Brain microvascular endothelial cell (primary cell): ENCODE measurements at places on chromosomes 5 and 9.
A peak's percentile ranks its signal among the peaks of the same experiment; 100 is the strongest.

GRCh38 chr5:88792144-88792840, 90.7 kb downstream of the MEF2C start:
- DNase-seq, result peak; percentile 35

DNA sequence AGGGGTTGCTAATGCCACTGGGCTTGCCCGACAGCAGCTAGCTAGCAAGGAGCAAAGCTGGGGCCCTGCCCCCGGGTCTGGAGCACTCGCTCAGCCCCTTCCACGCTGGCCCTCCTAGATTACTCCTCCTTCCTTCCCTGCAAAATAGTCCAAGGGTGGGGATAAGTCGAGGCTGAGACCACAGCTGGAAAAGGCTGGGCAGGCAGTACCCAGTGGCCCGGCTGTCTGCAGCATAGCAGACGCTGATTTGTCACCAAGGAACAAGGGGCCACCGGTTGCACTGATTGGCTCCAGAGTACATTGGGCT, 73.9 kb downstream of the ADAMTS2 start:
- no peak for DNase-seq

- DNase-seq, result peak; percentile 25
These were observed 36.6 kb upstream of the RAPGEF1 start for GRCh38 chr9:131776473-131776872.

DNA sequence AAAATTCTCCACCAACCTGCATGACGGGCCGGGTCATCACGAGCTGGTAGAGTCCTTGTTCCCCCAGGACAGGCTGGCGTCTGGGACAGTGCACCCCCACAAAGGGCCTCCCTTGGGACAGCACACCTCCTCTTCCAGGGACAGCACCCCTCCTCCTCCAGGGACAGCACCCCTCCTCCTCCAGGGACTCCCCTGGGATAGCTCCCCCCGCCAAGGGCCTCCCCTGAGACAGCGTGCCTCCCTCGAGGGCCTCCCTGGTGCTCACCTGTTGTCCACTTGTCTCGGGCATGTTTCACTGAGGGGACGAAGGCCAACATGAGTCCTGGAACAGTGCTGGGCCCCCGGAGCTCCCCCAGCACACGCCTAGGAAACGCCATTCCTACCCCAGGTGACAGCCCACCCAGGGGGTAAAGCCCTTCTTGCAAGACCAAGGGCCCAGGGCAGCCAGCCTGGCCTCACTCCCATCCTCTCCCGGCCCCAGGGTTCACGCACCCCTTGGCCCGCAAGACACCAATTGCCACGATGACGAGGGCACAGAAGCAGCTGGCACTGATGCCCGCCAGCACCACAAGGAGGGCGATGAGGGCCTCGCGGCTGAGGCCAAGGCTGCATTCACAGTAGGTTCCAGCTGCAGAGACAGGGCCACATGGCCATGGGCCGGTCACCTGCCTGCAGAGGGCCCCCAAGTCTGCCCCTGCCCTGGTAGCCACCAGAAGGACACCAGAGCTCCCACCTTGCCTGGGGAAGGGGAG, 531 bp downstream of the TMEM210 start:
- no peak for DNase-seq

DNA sequence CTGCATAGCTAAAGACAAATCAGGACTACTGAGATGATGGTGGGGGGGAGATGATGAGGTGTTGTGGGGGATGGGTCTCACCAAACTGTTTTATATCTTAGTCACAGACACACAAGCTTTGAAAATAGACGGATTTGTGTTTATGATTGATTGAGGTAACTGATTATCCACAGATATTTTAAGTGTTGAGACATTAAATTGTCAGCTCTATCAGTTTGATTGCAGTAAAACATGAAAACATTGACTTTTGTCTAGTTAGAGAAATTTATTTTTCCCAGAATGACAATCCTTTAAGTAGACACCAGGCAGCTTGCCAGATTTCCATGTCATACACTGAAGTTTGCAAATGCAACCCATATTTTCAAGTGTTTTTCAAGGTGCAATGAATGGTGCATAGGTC, 149.8 kb downstream of the NR2F1-AS1 start:
- no peak for DNase-seq

GRCh38 chr9:134863941-134864820, 16.4 kb upstream of the FCN2 start:
- no peak for DNase-seq

DNA sequence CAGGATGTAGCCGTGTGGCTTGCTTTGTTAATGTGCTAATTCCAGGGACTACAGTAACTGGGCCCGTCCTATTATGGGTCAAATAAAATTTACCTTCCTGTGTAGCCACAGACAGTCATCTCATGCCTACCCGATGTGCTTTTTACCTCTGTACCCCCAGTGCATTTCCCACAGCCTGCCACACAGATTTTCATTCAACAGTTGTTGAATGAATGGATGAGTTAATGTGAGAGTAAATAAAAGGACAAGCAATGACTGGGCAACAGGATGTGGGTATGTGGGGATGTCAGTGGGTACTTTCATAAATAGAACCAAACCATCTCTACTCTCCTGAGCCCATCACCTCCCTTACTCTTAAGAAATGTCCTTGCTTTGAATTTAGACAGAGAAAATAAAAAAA, 441.2 kb upstream of the ZNF462 start:
- DNase-seq, result no peak

GRCh38 chr5:118808441-118808840, 179.9 kb downstream of the DTWD2 start:
- DNase-seq, result no peak

GRCh38 chr5:36066001-36066539, 612 bp downstream of the UGT3A2 start:
- no peak for DNase-seq

DNA sequence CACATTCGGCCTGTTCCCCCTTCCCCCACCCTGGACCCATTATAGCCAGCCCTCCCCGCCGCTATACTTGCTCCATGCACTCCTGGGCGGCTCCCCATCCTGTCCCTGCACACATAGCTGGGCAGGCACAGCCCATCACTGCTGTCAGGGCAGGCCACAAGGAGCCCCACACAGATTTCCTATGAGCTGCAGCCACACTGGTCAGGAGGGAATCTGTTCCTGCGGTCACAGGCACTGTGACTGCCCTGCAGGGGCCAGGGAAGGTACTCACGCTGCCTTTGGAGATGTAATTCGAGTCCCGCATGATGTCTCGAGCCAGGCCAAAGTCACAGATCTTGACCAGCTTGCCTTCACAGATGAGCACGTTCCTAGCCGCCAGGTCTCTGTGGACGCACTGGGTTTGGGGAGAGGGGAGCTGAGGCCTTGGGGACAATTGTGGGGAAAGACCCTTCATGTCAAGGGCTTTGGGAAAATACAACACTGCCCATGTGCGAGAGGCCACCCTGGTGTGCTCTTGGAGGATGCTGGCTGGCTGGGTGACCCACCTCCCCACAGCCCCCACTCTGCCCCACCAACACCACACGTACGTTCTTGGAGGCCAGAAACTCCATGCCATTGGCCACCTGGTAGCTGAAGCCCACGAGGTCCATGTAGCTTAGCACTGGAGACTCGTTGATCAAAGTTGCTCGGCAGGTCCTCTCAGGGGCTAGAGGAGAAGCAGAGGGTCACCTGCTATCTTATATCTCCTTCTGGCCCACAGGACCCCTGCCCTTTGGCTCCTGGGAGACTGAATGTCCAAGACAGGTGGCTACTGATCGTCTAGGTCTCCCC, 34.5 kb upstream of the CSF1R start:
- DNase-seq, result no peak

GRCh38 chr9:117919538-117919937, 215.3 kb downstream of the TLR4 start:
- DNase-seq, result no peak

- no peak for DNase-seq
These were observed 429.8 kb downstream of the SPATA31D1 start for GRCh38 chr9:82418334-82418733.

GRCh38 chr9:26662476-26662875, 230.1 kb downstream of the CAAP1 start:
- no peak for DNase-seq

DNA sequence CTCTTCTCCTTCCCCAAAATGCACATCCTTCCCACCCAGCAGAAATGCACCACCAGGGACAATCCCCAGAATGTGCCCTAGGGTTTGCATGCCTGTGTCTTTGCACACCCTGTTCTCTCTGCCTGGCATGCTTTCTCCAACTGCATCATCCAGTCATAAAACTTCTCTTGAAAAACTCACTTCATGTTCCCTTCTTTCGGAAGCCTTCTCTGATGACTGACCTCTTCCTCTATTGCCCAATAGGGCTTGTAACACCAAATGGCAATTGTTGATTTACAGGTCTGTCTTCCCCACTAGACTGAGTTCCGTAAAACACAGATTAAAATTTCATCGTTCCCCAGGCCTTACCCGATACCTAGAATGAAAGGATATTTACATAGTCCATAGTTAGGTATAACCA, 83.1 kb upstream of the SPOCK1 start:
- DNase-seq, result no peak

GRCh38 chr5:29780401-29780800, 1413.1 kb upstream of the CDH6 start:
- no peak for DNase-seq

- DNase-seq, result no peak
These were observed 478.5 kb downstream of the AGTPBP1 start for GRCh38 chr9:85263288-85263687.

GRCh38 chr5:137114529-137114928, 384.6 kb downstream of the SPOCK1 start:
- no peak for DNase-seq

DNA sequence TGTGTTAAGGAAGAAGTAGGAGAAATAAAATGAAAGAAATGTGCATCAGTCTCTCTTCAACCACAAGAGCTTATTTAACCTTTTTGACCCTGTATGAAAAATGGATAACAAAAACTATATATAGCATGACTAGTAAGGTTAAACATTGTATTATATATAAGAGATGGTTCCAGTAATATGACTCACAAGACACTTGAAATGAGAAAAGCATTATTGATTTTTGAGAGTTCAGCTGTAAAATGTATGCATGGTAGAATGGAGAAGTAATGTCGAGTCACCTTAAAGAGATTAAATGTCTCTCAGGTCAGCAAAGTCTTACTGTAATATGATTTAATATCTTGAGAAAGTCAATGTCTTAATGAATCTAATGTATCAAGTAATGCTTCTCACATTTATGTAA, 860.9 kb downstream of the TAF11L14 start:
- DNase-seq, result no peak

- peak; percentile 24 for DNase-seq
These were observed 207.3 kb downstream of the TMEM38B start for GRCh38 chr9:105901514-105902109.

DNA sequence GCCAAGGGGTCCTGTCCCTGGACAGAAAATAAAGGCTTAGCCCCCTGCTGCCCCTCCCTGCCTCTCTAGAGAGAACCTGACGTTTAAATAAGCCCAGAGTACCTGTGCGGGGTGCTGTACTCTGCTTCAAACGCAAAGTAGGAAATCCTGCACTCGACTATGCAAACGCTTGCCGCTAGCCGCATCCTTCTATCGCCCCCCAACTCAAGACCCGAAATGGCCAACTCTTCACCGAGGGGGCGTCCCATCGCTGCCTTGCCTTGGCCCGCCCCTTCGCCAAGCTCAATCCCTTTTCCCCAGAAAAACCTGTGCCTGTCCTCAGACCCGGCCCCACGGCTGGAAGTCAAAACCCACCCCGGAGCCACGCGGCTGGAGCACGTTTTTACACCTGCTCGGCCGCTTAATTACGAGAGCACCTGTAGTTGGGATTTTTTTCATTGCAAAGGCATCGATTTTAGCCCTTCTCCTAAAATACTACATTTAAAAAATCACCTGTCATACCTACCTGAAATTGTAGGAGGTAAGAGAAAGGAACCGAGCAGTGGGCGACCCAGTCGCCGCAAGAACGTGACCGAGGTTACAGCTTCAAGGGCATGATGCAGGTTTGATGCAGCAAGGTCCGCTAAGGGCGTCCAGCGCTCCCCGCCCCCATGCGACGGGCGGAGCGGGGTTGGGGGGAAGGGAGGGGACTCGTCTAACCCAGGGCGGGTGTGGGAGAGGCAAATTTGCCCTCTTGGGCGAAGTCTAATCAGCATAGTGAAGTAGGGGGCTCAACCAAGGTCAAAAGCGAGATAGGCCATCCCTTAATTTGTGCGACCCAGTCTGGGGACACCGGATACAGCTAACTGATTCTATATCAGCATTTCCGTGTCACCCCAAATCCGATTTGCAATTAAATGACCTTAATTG, 3.5 kb downstream of the ELAVL2 start:
- no peak for DNase-seq

- no peak for DNase-seq
These were observed 5.8 kb upstream of the CARD19 start for GRCh38 chr9:93090091-93090655.

- peak; percentile 97 for DNase-seq
These were observed 184.8 kb downstream of the PBX3 start for GRCh38 chr9:125932012-125932411.

DNA sequence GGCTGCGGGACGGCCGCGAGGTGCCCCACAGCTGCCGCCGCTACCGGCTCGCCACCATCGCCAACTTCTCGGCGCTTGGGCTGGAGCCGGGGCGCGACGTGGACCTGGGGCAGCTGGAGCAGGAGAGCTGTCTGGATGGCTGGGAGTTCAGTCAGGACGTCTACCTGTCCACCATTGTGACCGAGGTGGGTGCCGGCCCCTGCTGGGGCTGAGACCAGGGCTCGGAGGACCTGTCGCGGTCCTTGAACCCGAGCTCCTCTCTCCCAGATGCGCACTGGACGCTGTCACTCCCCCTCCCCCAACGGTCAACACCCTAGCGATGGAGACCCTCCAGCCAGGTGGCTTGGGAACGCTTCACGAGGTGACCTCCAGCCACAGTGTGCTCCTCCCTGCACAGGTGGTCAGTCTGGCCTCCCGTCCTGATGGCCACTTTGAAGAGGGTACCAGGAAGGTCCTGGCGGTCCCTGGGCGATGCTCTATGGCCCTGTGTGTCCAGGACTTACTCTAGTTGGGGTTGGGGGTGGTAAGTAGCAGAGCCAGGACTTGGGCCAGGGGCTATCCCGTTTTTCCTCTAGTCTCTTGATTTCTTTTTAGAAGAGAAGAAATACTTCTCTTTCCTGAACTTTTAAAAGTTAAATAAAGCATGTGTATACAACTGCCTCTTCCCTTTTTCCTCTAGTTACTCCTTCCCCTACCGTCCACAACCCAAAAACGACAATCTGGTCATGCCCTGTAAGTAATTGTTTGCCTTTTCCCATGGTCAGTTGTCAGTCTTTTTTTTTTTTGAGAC, 866 bp downstream of the SLC22A5 start:
- no peak for DNase-seq

DNA sequence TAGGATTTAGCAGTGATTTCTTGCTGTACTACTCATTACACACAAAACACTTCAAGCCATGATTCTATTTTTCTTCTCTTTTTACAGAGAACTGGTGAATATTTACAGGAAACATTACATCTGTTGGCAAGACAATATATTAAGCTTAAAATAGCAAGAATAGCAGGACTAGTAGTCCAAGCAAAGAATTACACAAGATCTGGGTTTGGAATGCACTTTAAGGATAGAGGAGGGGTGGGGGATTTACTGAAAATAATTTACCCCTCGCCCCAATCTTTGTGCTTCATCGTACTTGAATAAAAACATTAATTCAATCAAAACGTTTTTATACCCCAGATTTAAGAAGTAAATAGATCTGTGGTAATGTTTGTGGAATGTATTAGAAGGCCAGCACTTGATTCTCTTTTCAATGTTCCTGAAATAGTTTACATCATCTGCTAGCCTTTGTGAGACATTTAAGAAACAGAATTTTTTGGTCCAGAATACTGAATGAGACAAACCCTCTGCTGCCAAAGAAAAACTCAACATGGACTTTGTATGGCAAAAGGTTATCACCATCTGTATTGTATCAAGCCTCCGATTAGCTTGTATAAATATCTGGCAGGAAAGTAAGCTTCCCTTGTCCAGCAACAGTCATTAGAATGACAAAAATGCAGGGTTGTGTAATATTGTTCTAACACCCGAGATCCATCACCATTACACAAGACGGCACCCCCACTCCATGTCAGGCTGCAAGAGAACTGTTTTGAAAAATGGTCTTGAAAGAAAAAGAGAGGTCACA, 23.8 kb downstream of the SVEP1 start:
- peak; percentile 82 for DNase-seq
